ENCODE measurements at places on chromosomes 4 and X.

DNA sequence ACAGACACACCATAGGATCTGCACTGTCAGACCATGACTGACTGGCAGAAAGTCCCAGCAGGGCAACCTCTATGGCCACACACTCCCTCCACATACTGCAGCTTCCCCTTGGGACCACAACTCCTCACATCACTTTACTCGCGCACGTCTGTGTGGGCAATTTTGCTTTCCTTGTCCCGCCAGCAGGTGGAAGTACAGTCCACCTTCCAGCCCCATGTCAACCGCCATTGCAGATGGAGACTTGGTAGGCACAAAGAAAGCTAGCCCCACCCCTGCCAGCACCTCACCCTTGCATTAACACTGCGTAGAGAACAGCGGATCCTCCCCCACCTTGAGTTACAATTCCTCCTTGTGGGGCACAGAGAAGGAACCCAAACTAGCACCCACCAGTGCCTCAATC, 74.4 kb upstream of the NAP1L2 start:
- DNase-seq: no peak

- no peak for DNase-seq
Measured at GRCh38 chr4:176357359-176358082, 37.8 kb downstream of the SPCS3 start.

- DNase-seq: peak; percentile 57
Measured at GRCh38 chrX:153723351-153724251, 586 bp downstream of the BCAP31 start.

DNA sequence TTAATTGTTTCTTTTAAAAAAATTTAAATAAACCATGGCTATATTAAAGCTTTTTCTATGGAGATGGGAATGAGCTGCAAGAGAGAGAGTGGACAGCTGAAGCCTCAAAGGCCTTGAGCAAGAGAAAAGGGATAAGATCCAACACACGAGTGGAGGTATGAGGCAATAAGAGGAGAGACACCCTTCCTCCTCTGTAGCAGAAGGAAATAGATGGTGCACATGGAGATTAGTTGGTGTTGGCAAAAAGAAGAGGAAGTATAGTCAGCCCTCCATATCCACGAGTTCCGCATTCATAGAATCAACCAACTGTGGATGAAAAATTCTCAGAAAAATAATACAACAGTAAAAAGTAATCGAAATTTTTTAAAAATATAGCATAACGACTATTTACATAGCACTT, 3.2 kb downstream of the CXorf38 start:
- no peak for DNase-seq

GRCh38 chr4:16579866-16580265, 318.6 kb downstream of the LDB2 start:
- DNase-seq: no peak

GRCh38 chr4:16617435-16617834, 281.0 kb downstream of the LDB2 start:
- DNase-seq: no peak

GRCh38 chrX:1658071-1658491, 43.2 kb downstream of the ASMT start:
- no peak for DNase-seq

DNA sequence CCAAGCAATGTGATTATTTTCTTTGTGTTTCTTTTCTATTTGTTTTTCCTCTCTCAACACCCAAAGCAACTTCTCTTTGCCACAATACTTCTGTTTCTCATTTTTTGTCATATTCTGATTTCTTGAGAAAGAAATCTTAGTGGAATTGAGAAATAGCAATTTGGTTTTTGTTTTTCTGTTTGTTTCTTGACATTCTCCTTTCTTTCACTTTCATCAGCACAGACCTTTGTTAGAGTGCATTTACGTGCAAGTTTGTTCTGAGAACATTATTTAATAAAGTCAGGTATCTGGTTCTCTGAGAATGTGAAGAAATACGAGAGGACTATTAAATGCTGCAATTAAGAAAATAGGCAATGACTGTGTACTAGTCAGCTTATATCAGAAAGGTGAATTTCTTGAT, 608.1 kb upstream of the AADAT start:
- DNase-seq: no peak

DNA sequence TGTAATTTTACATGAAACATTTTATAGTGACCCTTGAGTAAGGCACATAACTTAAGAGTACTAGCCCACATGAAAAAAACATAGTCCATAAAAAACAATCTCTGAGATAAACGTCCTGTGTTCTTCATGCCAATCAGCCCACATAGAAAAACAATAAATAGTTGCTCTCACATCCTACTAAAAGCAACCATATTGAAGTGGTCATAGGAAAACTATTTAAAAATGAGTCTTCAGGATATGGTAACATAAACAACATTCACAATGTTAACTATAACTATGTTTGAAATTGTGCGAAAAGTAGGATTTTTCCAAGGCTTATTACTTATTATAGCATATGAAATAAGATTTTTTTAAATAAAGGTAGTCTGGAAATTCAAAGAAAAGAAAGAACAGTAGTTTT, 77.1 kb upstream of the EPHA5 start:
- no peak for DNase-seq

GRCh38 chr4:17810260-17811077, at the start of the genes DCAF16 and NCAPG:
Gene DCAF16 (minus strand): TSS chr4:17810757. CDS start chr4:17804141, 6,616 bp downstream.
Gene NCAPG (plus strand): TSS chr4:17810979. CDS start chr4:17811078, 99 bp downstream.
- peak; percentile 100 for DNase-seq
